Astrocyte (in vitro differentiated cells and primary cell): ENCODE measurements at places on chromosomes 12 and 14. TPM values are rescaled to one million over a fixed set of nuclear protein-coding genes. Genes with fewer than 3 reads are reported as not detected.

The KCNA5 gene
- 0.10 TPM in 1 of 2 replicates, not detected in the other for total RNA-seq

DNA sequence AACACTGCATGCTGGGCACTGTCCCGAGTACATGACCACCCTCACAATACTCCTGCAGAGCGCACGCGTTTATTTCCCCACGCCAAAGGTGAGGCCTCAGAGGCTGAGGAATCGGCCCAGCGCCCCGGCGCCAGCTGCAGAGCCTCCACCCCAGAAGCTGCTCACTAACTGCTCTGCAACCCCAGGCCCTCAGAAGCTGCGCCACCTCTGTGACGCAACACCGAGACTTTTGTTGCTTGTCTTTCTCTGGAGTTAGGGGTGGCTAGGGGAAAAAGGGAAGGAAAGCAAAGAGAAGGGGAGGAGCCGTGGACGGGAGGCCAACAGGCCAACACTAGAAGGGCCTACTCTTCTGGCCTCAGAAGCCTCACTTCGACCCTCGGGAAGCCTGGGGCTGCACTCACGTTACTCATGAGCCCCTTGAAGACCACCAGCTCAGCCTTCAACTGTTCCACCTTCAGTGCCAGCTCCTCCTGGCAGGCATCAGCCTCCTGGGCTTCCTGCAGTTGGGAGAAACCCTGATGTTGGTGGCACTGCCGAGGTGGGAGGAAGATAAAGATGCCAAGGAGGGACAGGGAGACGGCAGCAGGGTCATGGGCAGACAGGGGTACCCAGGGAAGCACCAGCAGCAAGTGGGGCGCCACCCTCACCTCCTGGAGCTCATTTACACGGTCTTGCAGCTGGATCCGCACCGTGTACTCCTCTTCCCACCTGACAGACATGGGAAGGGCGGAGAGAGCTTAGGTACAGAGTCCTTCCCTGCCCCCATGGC is 5.4 kb downstream of the IFFO1 start:
- DNase-seq = no peak

DNA sequence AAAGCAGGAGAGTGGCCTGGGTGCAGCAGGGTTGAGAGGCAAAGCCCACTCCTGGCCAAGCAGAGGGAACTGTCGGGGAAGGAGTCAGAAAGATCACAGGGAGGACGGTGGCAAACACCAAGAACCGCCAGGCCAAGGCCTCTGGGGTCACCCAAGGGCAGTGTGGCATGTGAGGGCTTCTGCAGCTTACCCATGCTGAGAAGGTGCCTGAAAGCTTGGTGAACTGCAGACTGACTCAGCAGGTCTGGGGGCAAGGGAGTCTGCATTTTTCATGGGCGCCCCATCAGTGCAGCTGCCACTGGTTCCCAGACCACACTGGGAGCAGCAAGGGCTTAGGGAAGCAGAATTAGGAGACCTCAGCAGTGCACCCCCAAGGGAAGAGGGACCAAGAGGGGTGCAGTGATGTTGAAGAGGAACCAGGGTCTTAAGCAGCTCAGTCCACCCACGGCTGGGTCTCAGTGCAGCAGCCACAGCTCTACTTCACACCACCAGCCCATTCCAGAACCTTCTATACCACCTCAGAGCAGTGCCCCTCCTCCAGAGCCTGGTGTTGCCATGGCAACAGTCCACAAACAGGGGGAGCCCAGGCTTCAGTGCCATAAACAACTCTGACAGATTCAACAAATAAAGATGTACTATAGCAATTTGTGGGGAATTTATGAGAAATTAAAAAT is 59.4 kb downstream of the ITPK1 start:
- DNase-seq = no peak

DNA sequence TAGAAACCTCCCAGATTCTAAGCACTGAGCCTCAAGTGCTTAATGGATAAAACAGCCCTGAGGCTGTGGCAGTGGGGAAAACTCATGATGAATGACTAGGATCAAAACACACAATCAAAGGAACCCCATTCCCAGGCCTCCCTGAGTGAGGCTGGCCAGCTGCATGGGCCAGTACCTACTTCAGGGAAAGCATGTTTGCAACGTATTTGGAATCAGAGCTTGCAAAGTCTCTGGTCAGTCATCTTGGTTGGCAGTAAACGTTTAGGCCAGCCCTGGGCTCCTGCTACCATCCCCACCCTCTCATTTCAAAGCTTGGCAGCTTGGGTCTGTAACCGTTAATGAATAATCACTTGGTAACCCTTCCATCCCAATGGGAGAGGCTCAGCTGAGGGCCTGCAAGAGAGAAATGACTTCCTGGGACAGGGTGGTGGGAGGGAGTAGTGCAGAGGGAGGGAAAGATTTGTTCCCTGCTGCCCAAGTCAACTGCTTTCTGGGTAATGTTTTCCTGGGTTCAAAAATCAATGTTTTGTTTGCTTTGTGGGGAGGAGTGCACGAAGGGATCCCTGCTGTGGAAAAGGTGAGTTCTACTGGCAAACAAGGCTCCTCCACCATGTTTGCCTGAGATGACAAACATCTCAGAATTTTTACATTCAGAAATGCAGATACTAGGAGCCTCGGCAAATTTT is 2.0 kb upstream of the RNASE8 start:
- DNase-seq = no peak

GRCh38 chr14:32313844-32314376 is 15.2 kb upstream of the AKAP6 start:
- no peak for DNase-seq

- no peak for DNase-seq
Observed at GRCh38 chr14:100617410-100618317, 30.4 kb upstream of the BEGAIN start.

DNA sequence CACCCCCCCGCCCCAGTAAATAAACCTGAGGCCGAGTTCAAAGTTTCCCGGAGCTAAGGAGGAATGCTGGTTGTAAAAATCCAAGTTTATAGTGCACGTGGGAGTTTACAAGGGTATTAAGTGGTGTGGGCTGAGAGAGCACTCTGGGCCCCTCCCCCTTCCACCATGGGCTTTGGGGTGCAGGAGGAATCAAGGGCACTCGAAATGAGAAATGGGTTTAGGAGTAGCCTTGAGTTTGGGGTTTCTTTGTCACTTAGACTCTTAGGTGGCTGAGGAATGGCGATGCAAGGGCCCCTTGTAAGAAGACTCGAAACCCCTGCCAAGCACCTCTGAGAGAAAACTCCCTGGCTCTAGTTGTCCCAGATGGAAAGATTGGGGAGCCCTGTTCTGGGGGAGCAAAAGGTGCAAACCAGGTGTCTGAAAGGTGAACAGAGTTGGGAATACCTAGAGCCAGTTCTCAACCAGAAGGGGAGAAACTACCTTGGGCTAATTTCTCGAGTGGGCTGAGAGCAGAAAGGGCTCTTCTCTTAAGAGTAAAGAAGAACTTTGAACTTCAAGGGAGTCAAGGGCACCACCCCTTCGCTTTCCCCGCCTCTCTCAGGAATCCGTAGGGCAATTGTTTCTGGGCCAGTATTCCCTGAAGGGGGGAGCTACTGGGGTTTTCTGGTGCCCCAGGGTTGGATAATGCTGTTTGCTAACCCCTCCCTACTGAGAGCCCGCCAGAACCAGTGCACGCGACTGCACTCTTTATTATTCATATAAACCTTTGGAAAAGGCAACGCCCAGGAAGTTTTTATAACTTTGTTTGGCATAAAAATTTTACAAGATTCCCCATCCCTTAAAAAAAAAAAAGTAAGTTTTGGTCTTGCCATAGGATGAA is 4.0 kb upstream of the HOTAIR start:
- no peak for DNase-seq

- DNase-seq = no peak
Observed at GRCh38 chr14:88522393-88522792, 32.4 kb downstream of the PTPN21 start.

GRCh38 chr12:104969343-104969742 is 11.3 kb upstream of the SLC41A2 start:
- DNase-seq = no peak

DNA sequence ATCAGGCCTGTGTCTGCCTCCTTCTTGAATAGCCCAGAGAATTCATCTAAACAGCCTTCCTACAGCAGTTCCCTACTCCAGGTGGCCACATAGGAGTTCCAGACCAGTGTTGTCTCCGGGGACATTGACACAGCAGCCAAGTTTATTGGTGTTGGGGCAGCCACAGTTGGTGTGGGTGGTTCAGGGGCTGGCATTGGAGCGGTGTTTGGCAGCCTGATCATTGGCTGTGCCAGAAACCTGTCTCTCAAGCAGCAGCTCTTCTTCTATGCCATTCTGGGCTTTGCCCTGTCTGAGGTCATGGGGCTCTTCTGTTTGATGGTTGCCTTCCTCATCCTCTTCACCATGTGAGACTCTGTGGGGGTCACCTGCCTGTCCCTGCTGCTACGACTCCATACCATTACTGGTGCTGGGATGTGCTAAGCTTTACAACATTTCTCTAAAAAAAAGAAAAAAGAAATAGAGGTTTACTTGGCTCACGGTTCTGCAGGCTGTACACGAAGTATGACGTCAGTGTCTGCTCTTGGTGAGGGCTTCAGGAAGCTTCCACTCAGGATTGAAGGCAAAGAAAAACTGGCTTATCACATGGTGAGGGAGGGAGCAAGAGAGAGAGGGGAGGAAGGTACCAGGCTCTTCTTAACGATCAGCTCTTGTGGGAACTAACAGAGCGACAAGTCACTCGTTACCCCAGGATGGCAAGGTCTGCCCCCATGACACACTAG is 57.5 kb downstream of the CHST11 start:
- DNase-seq = no peak
